Stimulated activated CD8-positive, alpha-beta memory T cell treated with anti-CD3 and anti-CD28 coated beads, Interleukin-4, amount 100 ng/mL, for 4 hours (primary cell): ENCODE measurements at places on chromosomes 4 and X.
A peak's percentile ranks its signal among the peaks of the same experiment; 100 is the strongest.

- no peak for DNase-seq
Observed at GRCh38 chr4:6216588-6216987, 16.2 kb upstream of the JAKMIP1 start.

- DNase-seq = no peak
Observed at GRCh38 chrX:52425775-52426174, 57.0 kb downstream of the XAGE2 start.

- no peak for DNase-seq
Observed at GRCh38 chr4:141409556-141409955, 188.9 kb downstream of the ZNF330 start.

DNA sequence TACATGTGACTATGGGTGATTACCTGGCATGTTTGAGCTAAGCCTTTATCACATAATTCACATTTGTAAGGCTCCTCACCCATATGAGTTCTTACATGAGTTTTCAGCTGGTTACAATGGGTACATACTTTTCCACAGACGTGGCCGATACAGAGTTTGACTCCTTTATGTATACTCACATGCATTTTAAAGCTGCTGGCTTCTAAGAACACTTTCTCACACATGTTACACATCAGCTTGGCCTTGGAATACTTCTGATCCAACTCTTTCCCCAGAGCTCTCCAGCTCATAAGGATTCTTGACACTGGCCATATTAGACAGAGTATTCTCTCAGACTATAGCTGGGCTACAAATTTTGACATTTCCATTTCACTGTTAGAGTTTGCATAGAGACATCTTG is 66.3 kb downstream of the TAB3 start:
- DNase-seq = no peak

DNA sequence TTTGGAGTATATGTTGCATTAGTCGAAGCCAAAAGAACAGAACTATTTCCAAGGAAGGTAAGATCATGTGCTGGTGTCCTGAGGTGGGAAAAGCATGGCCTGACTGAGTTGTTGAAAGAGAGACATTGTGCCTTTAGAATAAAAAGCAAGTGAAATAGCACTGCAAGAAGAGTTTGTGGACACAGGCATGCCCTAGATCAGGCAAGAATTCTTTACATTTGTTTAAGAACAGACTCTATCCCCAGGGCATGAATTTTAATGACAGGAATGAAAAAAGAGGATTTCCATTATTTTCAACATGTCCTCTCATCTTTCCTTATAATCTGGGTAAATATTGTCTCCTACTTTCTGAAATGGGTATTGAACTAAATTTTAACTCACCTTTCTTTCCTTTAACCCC is 516.2 kb upstream of the GALNT7 start:
- DNase-seq = no peak

DNA sequence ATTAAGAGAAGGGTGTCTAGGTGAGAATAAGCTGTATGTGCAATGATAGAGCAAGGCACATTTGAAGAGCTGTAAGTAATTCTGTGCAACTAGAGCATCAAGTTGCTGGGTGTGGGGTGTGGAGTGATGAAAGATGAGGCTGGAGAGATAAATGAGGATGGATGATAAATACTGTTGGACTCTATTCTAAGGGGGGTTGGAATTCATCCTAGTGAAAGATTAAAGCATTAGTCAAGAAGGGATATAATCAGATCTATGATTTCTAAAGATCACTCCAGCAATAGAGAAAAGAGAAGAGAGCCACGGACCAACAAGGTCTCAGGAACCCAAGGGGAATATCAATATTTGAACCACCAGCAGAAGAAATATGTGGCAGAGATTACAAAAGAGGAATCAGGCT is 415.0 kb upstream of the RPS6KA3 start:
- no peak for DNase-seq

DNA sequence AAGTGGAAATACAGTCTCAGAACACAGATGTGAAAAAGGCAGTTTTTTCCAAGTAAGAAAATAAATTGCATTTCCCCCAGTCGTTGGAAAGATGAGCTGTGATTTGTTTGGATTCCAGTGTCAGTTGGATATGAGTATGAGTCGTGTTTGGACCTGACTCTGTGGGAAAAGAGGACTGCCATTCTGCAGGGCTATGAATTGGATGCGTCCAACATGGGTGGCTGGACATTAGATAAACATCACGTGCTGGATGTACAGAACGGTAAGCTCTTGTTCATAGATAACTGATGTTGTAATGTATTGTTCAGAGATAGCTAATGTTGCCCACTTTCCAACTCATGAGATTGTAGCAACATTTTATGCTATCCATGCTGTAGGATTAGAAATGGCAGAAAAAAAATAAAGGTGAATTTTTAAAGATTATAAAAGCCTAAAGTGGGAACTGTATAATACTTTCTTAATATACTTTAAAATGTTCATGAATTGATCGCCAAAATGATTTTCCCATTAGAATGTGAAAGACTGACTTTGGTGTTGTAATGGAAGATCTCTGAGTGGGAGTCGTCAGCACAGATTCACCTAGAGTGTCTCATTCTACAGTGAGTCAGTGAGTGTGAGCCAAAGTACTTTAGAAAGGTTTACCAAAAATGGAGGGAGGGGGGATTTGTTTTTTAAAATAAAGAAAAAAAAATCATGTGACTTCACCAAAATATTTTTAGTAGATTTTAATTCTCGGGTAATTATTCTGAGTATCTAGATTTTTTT is 178.7 kb downstream of the DCTD start:
- no peak for DNase-seq

- DNase-seq = no peak
Observed at GRCh38 chrX:87582453-87582852, 64.9 kb downstream of the KLHL4 start.

- DNase-seq = peak; percentile 41
Observed at GRCh38 chr4:2837904-2838496, 5.6 kb upstream of the ADD1 start.

DNA sequence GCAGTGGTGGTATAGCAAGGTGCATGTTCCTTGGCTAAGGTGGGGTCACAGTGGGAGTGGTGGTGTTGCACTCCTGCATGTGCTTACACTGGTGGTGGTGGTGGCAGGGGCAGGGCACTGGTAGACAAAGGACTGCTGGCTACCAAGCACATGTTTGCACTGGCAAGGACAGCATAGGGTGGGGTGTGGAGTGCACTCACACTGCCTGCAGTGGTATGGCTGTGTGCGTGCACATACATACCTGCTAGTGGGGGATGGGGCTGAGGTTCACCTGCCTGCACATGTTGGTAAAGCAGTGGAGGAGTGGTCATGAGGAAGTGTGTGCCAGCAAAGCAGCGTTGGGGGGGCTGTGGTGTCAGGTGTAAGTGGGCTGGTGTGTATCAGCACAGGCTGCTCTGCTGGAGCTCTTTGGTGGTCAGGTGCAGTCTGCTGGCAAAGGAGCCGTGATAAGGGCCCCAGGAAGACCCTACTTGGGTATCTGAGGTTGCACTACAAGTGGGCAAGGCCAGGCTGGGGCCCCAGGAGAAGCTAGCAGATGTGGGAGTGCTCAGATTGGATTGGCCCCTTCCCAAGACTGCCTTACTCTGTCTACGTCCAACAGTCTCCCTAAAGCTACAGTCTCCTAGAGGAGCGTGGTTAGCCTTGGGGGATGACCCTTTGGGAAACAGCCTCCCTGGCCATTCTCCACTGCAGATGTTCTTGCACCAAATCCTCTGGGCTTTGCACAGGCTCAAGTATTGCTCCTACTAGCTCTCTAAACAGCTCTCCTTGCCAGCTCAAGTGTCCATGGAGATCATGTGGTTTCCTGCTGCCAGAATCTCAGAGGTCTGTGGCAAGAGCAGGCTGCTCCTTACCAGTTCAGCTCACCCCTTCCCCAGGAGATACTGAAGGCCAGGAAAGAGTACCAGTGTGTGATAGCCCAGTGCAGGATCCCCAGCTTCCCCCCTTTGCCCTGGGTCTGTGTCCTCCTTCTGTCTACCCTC is 486.3 kb upstream of the PABPC4L start:
- DNase-seq = no peak

DNA sequence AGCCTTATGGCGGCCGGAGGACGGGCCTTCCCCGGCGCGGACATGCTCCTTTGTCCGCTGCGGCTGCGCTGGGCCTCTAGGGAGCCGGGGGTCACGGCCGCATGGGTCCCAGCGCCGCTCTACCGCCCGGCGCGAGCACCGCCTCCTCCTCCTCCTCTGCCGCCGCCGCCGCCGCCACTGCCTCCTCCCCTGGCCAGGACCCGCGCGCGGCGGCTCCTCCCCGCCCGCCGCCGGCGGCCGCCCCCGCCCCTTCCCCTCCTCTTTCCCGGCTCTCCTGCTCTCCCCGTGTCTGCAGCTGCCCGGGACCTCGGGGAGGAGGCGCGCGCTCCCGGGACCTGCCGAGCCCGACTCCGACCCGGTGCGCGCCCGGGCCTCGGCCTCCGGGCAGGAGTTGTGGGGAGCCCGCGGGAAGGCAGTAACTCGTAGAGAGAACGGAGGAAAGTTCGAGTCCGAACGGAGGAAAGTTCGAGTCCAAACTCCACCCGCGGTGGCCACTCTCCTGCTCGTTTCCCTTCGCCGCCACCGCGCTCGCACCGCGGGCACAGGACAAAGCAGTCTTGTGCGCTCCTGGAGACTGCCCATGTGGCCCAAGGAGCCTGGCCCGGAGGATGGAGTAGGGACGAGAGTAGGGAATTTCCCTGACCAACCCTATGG is at the start of gene ADGRA3:
Gene ADGRA3 (minus strand): TSS at position 179 of the 654 bp plus-strand sequence. CDS start 282 bp downstream, outside the sequence.
- DNase-seq = no peak

DNA sequence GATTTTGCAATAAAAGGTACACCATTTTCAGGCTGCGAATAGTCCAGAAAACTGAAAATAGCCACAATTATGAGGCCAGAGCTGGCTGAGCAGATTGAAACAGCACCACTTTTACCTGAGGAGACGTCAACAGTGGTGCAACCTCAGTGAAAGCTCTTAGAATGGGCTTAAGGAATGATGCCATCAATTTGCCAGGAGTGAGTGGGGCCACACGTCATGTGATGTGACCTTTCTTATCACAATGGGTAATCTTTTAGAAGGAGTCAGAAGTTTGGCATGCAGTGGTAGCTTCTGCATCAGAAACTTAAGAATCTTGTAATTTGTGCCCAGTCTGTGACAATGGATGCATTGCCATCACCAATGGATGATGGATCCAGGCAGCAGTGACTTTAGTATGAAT is 27.6 kb downstream of the ZNF81 start:
- no peak for DNase-seq

DNA sequence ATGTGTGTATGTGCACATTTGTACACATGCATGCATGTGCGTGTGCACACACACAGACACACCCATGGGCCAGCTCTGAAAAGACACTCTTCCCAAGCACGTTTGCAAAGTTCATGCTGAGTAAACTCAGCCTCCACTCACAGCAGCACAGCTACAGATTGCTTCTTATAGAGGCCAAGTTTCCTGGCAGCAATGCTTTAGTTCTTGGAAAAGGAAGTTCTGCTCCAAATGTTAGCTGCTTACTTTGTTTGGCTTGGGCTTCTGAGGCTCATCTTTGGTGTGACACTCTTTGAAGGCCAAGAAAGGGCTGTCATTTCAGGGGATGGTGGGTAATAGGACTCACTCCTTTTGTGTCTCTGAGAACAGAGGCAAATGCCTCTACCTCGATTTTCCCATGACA is 6.6 kb downstream of the PLP1 start:
- DNase-seq = no peak

GRCh38 chr4:75243570-75243969 is 270.6 kb downstream of the RCHY1 start:
- no peak for DNase-seq

GRCh38 chr4:96093057-96093456 is 253.2 kb downstream of the PDHA2 start:
- DNase-seq = no peak

DNA sequence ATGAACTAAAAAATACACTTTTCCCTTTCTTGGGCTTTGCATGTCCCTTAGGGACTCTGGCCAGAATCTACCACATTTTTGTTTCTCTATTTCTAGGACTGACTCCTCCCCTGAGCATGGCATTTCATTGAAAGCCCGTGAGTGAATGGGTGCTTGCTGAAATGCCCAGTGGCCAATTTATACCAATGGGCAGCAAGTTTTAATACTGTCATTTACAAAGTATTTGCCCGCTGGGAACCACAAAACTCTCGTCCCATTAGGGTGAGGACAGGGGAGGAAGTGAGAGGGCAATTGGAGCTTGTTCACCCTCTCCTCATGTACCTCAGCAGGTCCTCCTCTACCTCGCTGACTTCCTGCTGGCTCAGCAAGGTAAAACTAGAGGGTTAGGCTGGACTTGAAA is 1.1 kb downstream of the SRPX2 start:
- DNase-seq = no peak

DNA sequence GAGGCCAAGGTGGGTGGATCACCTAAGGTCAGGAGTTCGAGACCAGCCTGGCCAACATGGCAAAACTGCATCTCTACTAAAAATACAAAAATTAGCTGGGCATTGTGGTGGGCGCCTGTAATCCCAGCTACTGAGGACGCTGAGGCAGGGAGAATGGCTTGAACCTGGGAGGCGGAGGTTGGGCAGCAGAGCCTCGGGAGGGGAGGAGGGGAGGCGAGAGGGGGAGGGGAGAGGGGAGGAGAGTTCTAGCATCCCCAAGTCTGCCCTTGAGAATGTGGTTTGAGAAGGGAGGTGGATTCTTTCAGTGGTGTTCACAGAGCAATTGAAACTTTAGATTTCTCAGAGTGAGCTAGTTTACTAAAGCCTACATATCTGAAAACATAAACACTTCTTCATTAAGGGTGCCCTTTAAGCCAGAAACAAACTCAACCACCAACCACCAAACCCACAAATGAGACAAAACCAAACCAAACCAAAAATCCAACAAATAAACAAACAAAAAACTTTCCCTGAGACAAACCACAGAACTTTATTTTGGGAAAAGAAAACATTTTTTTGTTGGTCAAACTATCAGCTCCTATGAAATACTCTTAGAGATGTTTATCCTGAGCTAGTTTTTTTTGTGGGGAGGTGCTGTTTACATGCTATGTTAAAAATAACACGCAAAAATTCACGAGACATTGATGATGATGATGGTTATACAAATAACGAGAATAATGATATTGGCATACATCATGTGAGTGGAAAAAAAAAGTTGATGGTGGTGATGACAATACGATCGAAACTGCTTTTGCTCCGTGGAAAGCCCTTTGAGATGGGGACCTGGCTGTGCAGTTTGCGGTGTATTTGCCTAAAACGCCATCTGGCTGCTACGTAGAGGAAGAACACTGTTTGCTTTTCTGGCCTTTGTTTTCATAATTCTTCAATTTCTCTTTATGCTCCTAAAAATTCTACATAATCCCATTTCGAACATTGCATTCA is 98.2 kb upstream of the PRKX start:
- DNase-seq = peak; percentile 2

DNA sequence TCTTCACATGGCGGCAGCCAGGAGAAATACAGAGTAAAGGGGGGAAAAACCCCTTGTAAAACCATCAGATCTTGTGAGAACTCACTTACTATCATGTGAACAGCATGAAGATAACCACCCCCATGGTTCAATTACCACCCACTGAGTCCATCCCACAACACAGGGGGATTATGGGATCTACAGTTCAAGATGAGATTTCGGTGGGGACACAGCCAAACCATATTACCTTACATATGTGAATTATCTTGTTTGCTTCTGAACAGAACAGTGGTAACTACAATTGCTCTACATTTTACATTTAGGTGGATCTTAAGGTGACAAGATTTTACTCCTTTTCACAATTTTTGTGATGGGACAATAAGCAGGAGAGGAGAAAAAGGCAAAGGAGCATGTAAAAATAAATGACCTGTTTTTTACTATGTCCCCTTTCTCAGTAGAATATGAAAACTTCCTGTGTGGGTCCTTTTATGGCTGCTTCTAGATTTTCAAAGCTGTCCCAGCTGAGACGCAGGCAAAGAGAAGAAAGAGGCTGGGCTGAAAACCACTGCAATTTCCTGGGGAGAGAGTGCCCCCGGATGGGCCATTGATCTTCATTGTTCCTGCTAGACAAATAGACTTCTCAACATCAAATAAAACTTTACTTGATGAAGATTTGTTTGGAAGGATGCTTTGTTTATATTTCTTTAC is 45.9 kb upstream of the PGM2 start:
- no peak for DNase-seq

GRCh38 chr4:29336861-29337260 is 1383.3 kb upstream of the PCDH7 start:
- no peak for DNase-seq
